ENCODE measurements at places on chromosomes 16 and 17. TPM values are rescaled to one million over a fixed set of nuclear protein-coding genes. Genes with fewer than 3 reads are reported as not detected.

- H3K27me3 ChIP-seq: no peaks in the 10 kb centered on the region
- peak overlapping the region; percentile 48 for H3K27ac ChIP-seq
- no peaks in the 10 kb centered on the region for H3K36me3 ChIP-seq
- no peak for DNase-seq
Observed at GRCh38 chr16:89864527-89864820, 8.9 kb upstream of the TCF25 start.

SLFN13 gene
- total RNA-seq: 0.05 TPM

DNA sequence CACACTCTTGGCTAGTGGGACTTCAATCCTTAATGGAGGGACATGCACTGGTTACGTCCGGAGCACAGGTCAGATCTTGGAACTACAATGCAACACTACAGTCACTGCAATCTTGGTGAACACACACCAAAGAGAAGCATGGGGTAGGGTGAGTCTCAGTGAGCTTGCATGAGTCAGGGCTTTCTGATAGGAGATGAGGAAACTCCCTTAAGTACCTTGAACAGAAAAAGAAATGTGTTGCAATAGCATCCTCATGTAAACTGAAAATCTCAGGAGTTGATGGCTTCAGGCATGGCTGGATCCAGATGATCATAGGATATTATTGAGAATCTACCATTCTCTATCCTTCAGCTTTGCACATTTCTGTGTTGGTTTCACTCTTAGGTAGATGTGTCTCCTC lies 54.1 kb downstream of the CES1 start:
- H3K36me3 ChIP-seq: no peaks in the 10 kb centered on the region
- no peak overlapping the region for H3K27ac ChIP-seq
- H3K4me1 ChIP-seq: no peaks in the 10 kb centered on the region
- H3K4me3 ChIP-seq: no peak overlapping the region
- DNase-seq: no peak

DNA sequence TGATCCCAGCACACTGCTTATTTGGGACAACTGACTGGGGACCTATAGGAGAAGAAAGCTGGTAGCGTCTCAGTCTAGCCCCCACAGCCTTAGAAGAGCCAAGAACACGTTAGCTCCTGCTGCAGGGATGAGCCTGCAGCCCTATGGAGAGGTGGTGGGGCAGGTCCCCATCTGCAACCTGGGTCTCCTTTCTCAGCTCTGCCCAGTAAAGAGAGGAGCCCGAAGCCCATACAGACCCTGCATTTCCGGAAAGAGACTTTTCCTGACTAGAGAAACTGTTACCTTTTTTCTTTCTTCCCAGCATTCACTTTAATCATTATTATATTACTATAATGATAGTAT lies 788 bp downstream of the METTL22 start:
- peaks cover 3% of the 10 kb centered on the region for H3K27me3 ChIP-seq
- peaks cover 27% of the 10 kb centered on the region for H3K4me1 ChIP-seq
- peaks cover 18% of the 10 kb centered on the region for H3K36me3 ChIP-seq
- H3K4me3 ChIP-seq: peak overlapping the region; percentile 96

SPNS1 gene
- total RNA-seq: 26.0 TPM

BIRC5 gene
- total RNA-seq: 0.44 TPM

DNA sequence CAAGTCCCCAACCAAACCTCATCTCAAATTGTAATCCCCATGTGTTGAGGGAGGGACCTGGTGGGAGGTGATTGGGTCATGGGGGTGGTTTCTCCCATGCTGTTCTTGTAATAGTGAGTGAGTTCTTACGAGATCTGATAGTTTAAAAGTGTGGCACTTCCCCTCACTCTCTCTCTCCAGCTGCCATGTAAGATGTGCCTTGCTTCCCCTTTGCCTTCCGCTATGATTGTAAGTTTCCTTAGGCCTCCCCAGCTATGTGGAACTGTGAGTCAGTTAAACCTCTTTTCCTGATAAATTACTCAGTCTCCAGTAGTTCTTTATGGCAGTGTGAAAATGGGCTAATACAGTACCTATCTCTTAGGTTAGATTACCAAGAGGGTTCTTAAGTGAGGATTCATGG lies 5.8 kb downstream of the PMFBP1 start:
- H3K27me3 ChIP-seq: no peaks in the 10 kb centered on the region
- no peaks in the 10 kb centered on the region for H3K36me3 ChIP-seq
- H3K4me3 ChIP-seq: no peak overlapping the region
- H3K4me1 ChIP-seq: no peaks in the 10 kb centered on the region

TBC1D28 gene
- not detected for total RNA-seq

GRCh38 chr17:19384723-19385391 lies 2.1 kb downstream of the MFAP4 start:
- peak; percentile 65 for DNase-seq
- no peaks in the 10 kb centered on the region for H3K27me3 ChIP-seq
- peak overlapping the region; percentile 79 for H3K27ac ChIP-seq
- H3K4me1 ChIP-seq: peaks cover 44% of the 10 kb centered on the region
- H3K36me3 ChIP-seq: peaks cover 39% of the 10 kb centered on the region
- H3K4me3 ChIP-seq: no peak overlapping the region

GRCh38 chr17:42118545-42118944 lies 2.6 kb downstream of the KAT2A start:
- peaks cover 24% of the 10 kb centered on the region for H3K4me1 ChIP-seq
- H3K4me3 ChIP-seq: no peak overlapping the region
- DNase-seq: no peak
- no peak overlapping the region for H3K27ac ChIP-seq
- no peaks in the 10 kb centered on the region for H3K27me3 ChIP-seq
- H3K36me3 ChIP-seq: peaks cover 20% of the 10 kb centered on the region

DNA sequence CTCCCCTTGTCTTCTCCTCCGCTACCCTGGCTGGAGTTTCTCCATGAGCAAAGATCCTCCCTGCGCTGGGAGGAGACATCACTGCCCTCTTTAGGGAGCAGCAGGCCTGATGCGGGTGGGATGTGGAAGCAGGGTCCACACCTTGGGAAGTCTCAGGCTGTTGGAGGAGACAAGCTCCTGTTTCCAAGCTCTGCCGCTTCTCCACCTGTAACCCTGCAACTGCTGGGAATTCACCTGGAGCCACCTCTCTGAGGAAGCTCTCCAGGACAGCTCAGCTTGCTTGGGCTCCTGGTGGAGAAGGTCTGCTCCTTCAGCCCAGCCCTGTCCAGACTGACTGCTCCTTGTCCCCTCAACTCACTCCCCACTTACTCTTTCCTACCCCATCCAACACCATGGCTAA lies 14.8 kb upstream of the C17orf107 start:
- H3K27ac ChIP-seq: no peak overlapping the region
- DNase-seq: no peak
- H3K4me1 ChIP-seq: no peaks in the 10 kb centered on the region
- no peak overlapping the region for H3K4me3 ChIP-seq

GRCh38 chr17:77555741-77556291 lies 402.7 kb upstream of the TNRC6C start:
- peaks cover 14% of the 10 kb centered on the region for H3K4me1 ChIP-seq
- no peak overlapping the region for H3K4me3 ChIP-seq
- peak overlapping the region; percentile 57 for H3K27ac ChIP-seq

OR3A3 gene
- not detected for total RNA-seq

- no peak overlapping the region for H3K4me3 ChIP-seq
- no peak overlapping the region for H3K27ac ChIP-seq
- DNase-seq: no peak
- no peaks in the 10 kb centered on the region for H3K36me3 ChIP-seq
- H3K27me3 ChIP-seq: peaks cover 12% of the 10 kb centered on the region
Observed at GRCh38 chr16:88484505-88485365, 31.7 kb downstream of the ZFPM1 start.

DNA sequence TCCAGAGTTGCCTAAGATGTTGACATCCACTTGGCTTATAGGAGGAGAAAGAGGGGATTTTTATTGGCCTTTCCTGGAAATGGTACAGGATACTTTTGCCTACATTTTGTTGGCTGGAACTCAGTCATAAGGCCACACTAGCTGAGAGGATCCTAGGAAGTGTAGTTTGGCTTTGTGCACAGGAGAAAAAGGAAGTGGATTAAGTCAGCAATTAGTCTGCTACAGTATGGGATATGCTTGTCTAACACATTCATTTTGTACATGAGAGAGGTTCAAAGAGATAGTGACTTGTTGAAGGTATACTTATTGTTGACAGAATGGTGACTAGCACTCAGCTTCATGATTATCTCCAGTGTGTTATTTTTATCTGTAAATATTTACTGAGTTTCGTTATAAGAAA lies 10.3 kb downstream of the UTP18 start:
- no peaks in the 10 kb centered on the region for H3K4me1 ChIP-seq
- no peak for DNase-seq
- H3K27me3 ChIP-seq: no peaks in the 10 kb centered on the region
- H3K27ac ChIP-seq: no peak overlapping the region

DNA sequence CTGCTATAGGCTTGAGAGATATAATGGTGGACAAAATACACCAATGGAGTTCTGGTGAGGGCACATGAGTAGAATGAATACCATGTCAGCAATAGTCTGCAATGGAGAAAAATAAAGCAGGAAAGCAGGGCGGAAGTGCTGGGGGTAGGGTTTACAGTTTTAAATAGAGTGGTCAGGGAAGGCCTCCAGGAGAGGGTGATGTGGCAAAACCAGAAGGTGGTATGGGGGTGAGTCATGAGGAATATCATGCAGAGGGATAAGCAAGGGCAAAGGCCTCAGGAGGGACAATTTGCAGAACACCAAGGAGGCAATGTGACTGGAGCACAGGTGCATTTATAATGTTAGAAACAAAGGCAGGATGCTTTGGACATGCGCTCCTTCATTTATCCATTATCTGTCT lies 102.0 kb downstream of the ITFG1 start:
- H3K27ac ChIP-seq: peak overlapping the region; percentile 27
- no peak overlapping the region for H3K4me3 ChIP-seq
- DNase-seq: no peak
- no peaks in the 10 kb centered on the region for H3K36me3 ChIP-seq
- H3K4me1 ChIP-seq: peaks cover 19% of the 10 kb centered on the region

ARL17A gene
- total RNA-seq: 11.4 TPM

DNA sequence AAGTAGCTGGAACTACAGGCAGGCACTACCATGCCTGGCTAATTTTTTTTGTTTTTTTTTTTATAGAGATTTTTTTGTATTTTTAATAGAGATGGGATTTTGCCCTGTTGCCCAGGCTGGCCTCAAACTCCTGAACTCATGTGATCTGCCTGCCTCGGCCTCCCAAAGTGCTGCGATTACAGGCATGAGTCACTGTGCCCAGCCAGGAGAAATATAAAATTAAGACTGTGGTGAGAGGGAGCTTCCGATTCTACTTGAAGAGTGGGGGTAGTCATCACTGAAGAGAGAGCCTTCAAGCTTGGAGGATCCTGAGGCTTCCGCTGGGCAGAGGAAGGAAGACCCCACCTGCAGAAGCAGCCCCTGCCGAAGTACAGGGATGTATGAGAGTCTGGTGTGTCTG lies 34.4 kb upstream of the RGS9 start:
- DNase-seq: no peak
- H3K4me3 ChIP-seq: no peak overlapping the region
- H3K36me3 ChIP-seq: no peaks in the 10 kb centered on the region
- no peak overlapping the region for H3K27ac ChIP-seq
- peaks cover 31% of the 10 kb centered on the region for H3K4me1 ChIP-seq

DNA sequence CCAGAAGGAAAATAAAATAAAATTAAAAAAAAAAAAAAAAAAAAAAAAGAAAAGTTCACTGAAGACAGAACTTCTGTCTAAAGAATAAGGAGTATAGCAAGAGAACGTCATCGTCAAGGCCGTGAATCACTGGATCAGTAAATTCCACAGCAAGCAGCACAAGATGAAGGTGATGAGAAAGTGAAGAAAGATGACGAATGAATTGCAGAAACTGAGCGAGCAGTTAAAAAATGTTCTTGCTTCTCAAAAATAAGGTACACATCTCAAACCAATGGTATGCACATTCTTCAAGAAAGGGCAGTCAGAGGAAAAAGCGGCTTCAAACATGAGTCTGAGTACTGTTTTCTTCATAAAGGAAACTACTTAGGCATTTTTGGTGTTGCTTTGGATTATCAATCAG lies 104.7 kb downstream of the SMG6 start:
- H3K27me3 ChIP-seq: no peaks in the 10 kb centered on the region
- no peak for DNase-seq
- no peaks in the 10 kb centered on the region for H3K36me3 ChIP-seq
- peaks cover 32% of the 10 kb centered on the region for H3K4me1 ChIP-seq

GRCh38 chr17:41061964-41062363 lies 2.0 kb upstream of the KRTAP2-3 start:
- no peak overlapping the region for H3K27ac ChIP-seq
- no peak for DNase-seq
- no peaks in the 10 kb centered on the region for H3K36me3 ChIP-seq
- no peaks in the 10 kb centered on the region for H3K4me1 ChIP-seq
- H3K4me3 ChIP-seq: no peak overlapping the region
- H3K27me3 ChIP-seq: peaks cover 17% of the 10 kb centered on the region

DNA sequence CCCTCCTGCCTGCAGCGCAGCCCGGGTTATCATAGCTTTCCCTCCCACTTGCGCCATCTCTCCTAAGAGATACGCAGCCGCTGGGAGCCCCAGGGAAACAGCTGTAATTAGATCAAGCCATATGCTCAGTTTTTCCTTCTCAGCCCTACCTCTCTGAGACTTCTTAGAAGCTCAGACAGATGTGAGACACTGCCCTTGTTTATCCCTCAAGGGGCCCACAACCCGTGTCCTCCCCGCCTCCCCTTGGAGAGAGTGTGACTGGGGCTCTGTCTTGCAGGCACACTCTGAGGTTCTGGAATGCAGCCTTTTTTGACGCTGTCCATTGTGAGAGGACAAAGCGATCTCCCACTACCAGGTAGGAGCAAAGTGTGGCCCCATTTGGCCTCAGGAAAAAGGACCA lies 31.2 kb downstream of the CIBAR2 start:
- no peaks in the 10 kb centered on the region for H3K4me1 ChIP-seq
- peaks cover 18% of the 10 kb centered on the region for H3K36me3 ChIP-seq
- no peak overlapping the region for H3K4me3 ChIP-seq
- H3K27me3 ChIP-seq: no peaks in the 10 kb centered on the region

SBK1 gene
- total RNA-seq: 6.4 TPM

KRT32 gene
- total RNA-seq: not detected

C16orf96 gene
- total RNA-seq: not detected

CDC42EP4 gene
- 39.5 TPM for total RNA-seq

DNA sequence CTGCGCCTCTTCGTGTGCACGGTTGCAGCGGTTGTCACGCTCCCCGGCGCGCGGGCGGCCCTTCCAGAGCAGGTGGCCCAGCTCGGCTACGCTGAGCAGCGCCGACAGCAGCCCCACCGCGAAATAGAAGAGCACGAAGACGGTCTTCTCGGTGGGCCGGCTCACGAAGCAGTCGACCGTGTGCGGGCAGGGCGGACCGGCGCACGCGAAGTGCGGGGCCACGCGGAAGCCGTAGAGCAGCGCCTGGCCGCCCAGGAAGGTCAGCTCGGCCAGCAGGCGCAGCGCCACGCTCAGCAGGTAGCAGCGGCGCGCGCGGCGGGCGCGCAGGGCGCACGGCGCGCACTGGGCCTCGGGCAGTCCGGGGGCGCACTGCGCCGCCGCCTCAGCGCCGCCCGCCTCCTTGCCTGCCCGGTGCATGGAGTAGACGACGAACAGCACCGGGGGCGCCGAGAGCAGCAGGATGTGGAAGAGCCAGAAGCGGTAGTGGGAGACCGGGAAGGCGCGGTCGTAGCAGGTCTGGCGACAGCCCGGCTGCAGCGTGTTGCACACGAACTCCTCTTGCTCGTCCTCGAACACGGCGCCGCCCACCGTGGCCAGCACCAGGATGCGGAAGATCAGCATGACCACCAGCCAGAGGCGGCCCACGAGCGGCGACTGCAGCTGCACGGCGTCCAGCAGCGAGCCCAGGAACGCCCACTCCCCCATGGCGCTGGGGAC lies 1.3 kb downstream of the GJD3 start:
- H3K27me3 ChIP-seq: no peaks in the 10 kb centered on the region
- peaks cover 6% of the 10 kb centered on the region for H3K4me1 ChIP-seq
- no peak for DNase-seq
- H3K4me3 ChIP-seq: peak overlapping the region; percentile 64

GRCh38 chr16:22739077-22739476 lies 74.9 kb upstream of the HS3ST2 start:
- no peaks in the 10 kb centered on the region for H3K36me3 ChIP-seq
- peaks cover 7% of the 10 kb centered on the region for H3K4me1 ChIP-seq
- H3K27ac ChIP-seq: peak overlapping the region; percentile 42
- no peaks in the 10 kb centered on the region for H3K27me3 ChIP-seq
